Forelimb muscle (tissue), 1 donor: ENCODE measurements at places on chromosomes 1 and 21. TPM values are rescaled to one million over a fixed set of nuclear protein-coding genes. Genes with fewer than 3 reads are reported as not detected.

Gene CLEC20A
- not detected for polyA plus RNA-seq

Gene MIXL1
- 0.44 TPM for polyA plus RNA-seq

Gene SLC35E2B
- 47.2 TPM for polyA plus RNA-seq

Gene TSPEAR
- polyA plus RNA-seq = 0.13 TPM

Gene WASF2
- 66.3 TPM for polyA plus RNA-seq

Gene LAD1
- 11.9 TPM for polyA plus RNA-seq

DNA sequence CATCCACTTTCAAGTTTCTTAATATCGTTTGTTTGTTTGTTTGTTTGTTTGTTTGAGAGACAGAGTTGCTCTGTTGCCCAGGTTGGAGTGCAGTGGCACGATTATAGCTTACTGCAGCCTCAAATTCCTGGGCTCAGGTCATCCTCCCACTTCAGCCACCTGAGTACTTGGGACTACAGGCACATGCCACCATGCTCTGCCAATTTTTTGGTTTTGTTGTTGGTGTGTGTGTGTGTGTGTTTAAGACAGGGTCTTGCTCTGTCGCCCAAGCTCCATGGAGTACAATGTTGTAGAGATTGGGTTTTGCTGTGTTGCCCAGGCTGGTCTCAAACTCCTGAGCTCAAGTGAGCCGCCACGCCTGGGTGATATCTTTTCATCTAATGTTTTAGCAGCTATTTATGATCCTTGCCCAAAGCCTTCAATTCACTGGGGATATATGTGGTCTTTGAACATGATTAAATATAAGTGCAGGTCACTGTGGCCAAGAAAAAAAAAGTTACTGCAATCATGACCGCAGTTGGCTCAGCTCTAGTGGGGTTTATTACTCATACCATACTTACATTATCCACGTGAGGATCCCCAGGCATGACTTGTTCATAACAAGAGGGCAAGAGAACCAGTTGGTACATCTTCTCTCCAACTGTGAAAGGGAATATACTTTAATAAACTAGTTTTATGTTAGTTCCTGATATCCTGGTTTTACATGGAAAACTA is 8.0 kb downstream of the RRP1B start:
- no peak for DNase-seq

GRCh38 chr21:37463083-37463801 is 96.7 kb downstream of the DYRK1A start:
- DNase-seq = no peak

DNA sequence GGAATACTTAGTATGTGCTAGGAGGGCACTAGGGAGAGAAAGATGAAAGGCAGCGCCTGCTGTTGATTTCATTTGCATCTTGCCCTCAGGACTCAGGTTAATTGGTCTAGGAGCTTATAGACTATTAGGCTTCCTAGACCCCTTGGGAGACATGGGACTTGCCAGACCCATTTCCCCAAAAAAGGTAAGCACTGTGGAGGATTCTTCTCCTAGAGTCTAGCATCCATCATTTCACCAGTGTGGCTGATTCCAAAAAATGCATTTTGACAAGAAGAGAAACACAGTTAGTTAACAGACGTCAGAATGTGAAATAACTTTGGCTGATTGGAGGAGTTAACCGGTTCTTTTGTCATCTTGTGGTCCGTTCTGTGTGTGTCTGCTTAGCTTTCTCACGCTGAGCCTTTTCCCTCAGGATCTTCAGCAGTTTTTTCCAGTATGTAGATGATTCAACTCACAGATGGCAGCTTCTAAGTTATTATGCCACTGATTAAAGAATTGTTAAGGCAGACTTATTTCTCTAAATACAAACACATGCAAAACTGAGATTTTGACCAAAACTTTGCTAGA is 108.8 kb downstream of the KIF26B start:
- peak; percentile 2 for DNase-seq

- peak; percentile 19 for DNase-seq
Measured at GRCh38 chr1:201042779-201043461, 19.4 kb upstream of the KIF21B start.

- no peak for DNase-seq
Measured at GRCh38 chr1:118650107-118650807, 337.9 kb downstream of the TBX15 start.

- DNase-seq = no peak
Measured at GRCh38 chr1:231266811-231267322, 25.9 kb downstream of the GNPAT start.

DNA sequence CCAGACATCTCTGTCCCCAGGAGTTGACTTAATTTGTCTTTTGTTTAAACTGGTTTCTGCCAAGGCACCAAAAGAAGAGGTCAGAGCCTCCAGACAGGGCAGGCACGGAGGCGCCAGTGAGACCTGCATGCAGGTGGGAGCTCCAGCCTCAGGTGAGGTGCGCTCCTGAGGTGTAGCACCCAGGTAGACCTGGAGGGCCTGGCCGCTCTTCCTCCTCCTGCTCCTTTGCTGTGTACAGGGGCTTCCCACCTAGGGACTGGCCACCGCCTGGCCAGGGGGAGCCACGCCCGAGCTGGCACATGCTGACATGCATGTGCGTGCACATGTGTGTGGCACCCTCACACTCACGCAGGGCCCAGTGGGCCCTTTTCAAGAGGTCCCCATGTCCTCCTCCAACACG is 158.7 kb downstream of the PEX14 start:
- no peak for DNase-seq

GRCh38 chr1:167532964-167533824 is 14.9 kb upstream of the CD247 start:
- DNase-seq = no peak
